ENCODE measurements at places on chromosomes 1 and 21. TPM values are rescaled to one million over a fixed set of nuclear protein-coding genes. Genes with fewer than 3 reads are reported as not detected.

Gene GPR157
- 2.2 TPM for total RNA-seq

Gene SPRR2B
- not detected for total RNA-seq

Gene GBP6
- not detected for total RNA-seq

Gene DISC1
- 6.1 TPM for total RNA-seq

Gene PDC
- 0.53 TPM for total RNA-seq

Gene SAMD13
- total RNA-seq: 0.83 TPM

Gene CHRM3
- total RNA-seq: not detected

Measured in smooth muscle cell of the coronary artery (primary cell).